D341Med (cell line): ENCODE measurements at places on chromosomes 1 and 21.

- no peak for DNase-seq
Observed at GRCh38 chr1:2087766-2088165, 37.6 kb downstream of the PRKCZ start.

GRCh38 chr1:245537992-245538391 lies 383.2 kb downstream of the KIF26B start:
- no peak for DNase-seq

DNA sequence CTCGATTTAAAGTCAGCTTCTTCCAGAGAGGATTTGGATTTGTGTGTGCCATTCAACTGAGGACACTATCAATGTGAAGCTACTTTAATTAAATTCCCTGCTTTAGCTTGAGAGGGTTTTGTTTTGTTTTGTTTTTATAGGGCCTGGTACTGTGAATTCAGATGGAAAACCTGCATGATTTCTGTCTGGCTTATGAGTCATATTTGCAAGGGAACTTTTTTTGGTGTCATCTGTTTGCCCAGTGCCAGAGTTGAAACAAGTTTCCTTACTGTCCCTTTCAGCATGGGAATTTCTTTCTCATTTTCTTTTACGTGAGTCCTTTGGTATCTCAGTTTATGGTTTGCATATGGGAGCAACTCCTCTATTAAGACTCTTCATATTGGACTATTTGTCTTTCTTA lies 194.6 kb downstream of the GREM2 start:
- no peak for DNase-seq

GRCh38 chr1:10835421-10835820 lies 39.0 kb upstream of the CASZ1 start:
- no peak for DNase-seq

- DNase-seq, result no peak
Observed at GRCh38 chr1:194252199-194252598, 1065.8 kb upstream of the B3GALT2 start.

DNA sequence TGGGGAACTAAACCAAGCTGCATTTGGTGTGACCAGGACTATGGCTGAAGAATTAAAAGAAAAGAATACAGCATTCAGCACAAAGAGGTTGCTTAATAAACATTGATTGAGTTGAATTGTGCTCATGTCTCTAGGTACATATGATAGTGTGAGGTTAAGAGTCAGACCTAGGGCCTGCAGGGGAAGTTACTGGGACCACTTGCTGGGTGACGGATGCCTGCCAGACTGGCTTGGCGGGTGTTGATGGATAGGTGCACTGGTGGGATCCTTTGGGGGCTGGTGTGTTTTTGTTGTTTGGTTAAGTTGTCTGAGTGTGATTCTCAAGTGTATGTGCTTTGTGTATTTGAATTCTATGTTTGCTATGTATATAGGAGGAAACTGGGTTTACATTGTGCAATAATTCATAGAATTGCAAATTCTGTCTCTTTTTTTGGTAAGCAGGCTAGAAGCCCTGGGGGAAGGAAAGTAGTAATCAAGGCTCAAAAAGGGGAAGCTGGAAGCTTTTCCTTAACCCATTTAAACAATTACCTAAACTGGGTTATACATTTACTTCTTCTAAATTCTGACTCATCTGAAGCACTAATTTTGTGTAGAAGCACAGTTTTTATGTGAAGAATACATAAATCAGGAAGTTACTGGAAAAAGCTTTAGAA lies 1.8 kb downstream of the CD101 start:
- DNase-seq, result no peak
